ENCODE measurements at places on chromosomes 1 and 21.
A peak's percentile ranks its signal among the peaks of the same experiment; 100 is the strongest.

DNA sequence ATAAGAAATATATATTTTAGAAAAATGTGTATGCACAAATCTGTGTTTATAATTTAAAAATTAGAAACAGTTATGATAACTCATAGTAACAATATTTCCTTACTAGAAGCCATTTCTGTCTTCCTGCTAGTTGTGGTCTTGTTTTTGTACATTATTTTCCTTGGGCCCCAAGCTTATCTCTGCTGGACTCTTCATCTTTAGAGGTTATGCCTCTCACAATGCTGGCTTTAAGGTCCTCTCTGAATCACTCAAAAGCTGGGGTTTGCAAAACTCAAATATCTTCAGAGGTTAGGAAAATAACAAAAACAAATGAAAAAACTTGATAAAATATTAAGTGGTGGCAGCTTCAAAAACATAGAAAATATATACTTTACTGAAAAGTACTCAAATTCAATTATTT lies 133.8 kb downstream of the PTPRC start:
- DNase-seq, result no peak

DNA sequence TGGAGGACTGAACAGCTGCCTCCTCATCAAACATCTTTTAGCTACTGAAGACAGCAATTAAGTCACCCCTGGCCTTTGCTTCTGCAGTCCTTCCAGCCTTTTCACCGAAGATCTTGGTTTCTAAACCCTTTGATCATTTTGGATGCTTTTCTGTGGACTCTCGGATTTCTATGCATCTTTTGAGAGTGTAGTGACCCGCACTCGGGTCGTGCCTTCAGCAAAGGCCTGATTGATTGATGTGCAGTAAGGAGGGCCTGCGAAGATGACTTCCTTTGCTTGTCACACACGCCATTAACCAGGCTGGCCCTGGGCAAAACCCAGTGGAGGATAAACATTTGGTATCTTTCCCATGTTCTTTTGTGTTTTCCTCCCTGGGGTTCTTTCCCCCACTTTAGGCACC lies 157.5 kb upstream of the CD34 start:
- DNase-seq, result no peak

DNA sequence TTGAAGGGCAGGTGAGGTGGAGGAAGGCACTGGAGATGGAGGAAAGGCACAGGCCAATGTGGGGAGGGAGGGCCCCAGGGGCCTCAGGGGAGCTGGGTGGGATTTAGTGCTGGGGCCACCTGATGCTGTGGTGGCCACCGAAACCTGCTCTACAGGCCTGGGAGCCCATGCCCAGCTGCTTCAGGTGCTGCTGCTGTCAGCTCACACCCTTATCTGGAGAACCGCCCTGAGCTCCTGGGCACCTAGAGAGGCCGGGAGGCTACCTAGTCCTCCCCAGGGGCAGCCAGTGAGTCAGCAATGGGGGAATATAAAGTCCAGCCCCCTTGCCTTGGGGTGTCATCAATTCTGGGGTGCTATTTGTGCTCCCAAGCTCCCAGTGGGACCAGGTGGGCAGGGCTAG lies 12.2 kb downstream of the FAM131C start:
- DNase-seq, result no peak

DNA sequence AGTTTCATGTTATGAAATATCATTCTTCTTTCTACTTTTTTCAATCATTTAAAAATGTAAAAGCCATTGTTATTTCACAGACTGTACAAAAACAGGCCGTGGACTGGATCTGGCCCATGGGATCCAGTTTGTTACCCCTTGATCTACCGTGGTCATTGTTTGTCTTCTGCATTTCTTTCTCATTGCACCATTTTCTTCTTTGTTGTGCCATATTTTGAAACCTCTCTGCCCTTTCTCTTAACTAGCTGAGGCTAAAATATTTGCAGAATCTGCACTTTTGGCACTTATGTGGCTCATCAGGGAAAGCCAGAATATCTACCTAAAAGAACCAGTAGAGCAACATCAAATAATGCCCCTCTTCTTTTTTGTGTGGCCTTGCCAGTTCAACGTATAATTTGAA lies 50.5 kb downstream of the DNAJC6 start:
- DNase-seq, result peak; percentile 71

DNA sequence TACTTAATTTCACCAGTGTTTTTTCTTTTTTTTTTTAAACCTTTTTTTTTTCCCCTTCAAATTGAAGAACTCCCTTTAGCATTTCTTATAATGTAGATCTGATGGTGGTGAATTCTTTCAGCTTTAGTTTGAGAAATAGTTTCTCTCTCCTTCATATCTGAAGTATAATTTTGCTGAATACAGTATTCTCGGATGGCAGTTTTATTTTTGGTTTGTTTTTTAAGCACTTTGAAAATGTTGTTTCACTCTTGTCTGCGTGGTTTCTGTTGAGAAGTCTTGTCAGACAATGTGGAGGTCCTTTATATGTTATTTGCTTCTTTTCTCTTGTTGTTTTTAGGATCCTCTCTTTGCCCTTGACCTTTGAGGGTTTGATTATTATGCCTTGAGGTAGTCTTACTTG lies 135.1 kb downstream of the RPS6KC1 start:
- DNase-seq, result no peak

GRCh38 chr1:52919723-52920483 lies 1.6 kb downstream of the ECHDC2 start:
- DNase-seq, result no peak

DNA sequence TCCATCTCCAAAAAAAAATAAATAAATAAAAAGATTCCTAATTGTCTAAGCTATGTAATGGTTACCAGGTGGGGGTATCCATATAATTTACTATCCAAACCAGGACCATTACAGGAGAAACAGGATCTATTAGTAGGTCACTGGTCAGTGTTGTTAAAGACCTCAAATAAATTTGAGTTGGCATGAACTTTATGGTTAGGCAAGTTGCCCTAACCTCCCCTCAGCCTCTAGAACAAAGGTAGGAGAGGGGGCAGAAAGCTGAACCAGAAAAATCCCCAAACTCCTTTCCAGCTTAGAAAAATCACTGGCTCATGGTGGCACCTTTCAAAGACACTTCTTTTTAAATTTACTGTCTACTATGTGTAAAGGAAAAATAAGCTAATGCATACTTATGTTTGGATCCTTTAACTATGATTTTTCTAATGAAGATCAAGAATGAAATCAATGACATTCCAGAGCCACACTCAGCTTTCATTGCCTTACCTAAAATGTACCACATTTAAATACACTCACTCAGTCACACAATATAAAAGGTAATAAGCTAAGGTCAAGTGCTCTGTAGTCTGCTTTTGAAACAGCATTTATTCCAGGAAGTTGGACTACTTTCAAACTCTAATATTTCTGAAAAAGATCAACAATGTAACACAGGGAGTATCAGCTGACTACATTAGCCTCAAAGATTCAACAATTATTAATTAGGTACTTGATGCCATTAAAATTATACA lies 13.8 kb downstream of the EIF4G3 start:
- no peak for DNase-seq

DNA sequence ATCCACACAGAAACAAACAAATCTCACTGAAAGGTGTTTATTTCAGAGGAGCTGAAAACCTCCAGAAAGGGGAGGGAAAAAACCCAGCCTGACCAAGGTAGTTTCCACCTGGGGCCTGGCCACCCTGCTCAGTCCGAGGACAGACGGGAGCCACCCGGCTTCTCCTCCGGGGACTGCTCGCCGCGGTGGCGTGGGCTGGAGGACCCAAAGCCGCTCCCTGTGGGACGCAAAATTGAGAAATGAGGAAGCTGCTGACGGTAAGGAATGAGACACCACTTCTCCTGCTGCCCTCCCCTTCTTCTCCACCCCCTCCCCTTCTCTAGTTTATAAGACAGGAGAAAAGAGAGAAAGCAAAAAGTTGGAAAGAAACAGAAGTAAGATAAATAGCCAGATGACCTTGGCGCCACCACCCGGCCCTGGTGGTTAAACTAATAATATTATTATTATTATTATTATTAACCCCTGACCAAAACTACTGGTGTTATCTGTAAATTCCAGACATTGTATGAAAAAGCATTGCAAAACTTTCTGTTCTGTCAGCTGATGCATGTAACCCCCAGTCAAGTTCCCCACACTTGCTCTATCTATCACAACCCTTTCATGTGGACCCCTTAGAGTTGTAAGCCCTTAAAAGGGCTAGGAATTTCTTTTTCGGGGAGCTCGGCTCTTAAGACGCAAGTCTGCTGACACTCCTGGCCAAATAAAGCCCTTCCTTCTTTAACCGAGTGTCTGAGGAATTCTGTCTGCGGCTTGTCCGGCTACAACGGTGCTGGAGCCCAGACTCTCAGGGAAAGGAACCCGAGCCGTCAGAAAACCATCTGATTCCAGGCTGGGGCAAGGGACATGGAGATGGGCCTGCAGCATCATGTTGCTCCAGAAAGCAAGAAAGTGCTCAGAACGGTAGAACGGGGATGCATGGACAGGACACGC lies 12.5 kb downstream of the ITGB2 start:
- no peak for DNase-seq

DNA sequence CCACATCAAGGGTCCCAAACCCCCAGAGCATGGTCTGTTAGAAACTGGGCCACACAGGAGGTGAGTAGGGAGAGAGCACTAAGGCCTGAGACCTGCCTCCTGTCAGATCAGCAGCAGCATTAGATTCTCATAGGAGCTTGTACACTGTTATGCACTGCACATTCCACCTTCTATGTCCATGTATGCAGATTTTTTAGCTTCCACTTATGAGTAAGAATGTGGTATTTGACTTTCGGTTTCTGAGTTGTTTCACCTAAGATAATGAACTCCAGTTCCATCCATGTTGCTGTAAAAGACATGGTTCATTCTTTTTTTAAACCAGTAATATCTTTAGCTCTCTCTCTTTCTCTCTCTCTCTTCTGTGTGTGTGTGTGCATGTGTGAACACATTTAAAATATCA lies 663 bp upstream of the GBP6 start:
- no peak for DNase-seq

DNA sequence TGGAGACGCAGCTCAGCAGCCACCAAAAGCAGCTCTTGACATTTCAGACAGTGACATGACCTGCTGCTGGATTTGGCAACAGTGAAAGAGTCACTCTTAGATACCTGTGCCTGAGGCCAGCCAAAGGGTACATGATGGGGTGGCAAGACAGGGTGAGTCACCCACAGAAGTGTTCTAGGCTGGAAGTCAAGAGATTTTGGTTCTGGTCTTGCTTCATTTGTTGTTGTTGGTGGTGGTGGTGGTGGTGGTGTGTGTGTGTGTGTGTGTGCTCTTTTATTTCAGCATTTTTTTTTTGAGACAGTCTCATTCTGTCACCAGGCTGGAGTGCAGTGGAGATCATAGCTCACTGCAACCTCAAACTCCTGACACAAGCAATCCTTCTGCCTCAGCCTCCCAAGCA lies 25.8 kb downstream of the SHISAL2A start:
- no peak for DNase-seq

DNA sequence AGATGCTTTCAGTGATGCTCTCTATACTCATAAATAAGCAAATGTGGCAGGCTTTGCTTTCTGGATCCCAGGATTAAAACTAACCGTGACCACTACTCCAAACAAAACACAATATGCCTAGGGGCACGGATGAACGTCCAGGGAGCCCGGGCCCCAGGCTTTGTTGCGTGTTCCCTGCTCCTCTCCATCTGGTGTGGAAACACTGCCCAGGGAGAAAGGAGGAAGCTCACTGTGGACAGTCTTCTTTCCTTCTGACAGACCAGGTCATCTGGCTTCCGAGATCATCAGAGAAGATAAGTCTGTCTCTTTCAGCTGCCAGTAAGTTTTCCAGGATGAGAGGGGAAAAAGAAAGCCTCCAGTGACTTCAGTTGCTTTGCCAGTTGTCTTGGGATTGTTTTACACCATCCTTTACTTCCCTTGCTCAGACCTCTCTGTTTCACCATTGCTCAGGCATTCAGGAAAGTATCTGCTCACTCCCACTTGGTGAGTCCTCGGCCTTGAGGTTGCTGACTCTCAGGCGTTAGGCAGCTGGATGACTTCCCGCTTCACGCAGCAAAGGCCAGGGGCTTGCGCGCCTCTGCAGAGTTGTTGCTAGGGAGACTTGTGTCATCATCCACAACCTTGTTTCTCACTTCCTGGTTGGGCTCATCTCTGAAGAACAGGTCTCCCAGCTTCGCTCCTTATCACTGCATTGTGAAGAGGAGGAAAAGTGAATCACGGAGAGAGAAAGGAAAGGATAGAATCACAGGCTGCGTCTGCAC lies 20.6 kb upstream of the PGD start:
- DNase-seq, result peak; percentile 40

- no peak for DNase-seq
These were observed 132.2 kb downstream of the CASZ1 start for GRCh38 chr1:10664251-10664650.

DNA sequence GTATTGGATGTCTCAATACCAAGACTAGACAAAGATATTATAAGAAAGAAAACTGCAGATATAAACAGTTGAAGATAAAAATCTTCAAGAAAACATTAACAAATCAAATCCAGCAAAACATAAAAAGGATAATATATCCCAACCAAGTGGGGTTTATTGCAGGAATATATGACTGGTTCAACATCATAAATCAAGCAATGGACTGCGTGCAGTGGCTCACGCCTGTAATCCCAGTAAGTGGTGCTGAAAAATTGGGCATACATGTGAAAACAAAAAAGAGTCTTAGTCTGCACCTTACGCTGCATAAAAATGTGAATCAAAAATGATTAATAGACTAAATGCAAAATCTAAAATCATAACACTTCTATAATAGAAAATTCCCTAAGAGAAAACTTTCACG lies 112.9 kb upstream of the PDE4B start:
- no peak for DNase-seq

DNA sequence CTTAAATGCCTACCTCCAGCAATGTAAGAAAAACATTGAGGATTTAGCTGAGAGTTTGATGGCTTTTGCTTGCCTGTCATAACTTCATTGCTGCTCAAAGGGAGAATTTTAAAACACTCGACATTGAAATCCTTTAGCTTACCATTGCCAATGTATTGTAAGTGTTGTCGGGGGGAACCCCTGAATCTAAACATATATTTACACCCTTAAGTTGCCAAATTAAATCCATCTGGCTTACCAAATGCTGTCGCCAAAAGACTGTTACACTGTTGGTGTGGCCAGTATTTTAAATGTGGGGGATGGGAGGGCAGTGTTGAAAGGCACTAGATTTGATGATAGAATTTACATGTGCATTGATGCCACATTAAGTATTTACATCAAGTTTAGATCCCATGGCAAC lies 24.9 kb upstream of the C1orf105 start:
- no peak for DNase-seq

DNA sequence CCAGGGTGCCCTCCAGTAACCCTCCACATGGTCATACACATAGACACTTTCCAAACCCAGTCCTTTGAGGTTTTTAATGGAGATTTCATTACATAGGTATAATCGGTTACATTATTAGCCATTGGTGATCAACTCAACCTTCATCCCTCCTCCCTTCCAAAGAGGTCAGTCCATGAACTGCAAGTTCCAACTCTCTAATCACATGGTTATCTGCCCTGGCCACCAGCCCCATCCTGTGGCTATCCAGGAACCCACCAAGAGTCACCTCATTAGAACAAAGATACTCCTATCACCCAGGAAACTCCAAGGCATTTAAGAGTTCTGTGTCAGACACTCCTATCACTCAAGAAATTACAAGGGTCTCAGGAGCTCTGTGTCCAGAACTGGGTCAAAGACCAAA lies 12.2 kb downstream of the ATP1A4 start:
- no peak for DNase-seq

Data from fibroblast of gingiva (primary cell).